MCF 10A (cell line): ENCODE measurements at places on chromosomes 4 and X.

DNA sequence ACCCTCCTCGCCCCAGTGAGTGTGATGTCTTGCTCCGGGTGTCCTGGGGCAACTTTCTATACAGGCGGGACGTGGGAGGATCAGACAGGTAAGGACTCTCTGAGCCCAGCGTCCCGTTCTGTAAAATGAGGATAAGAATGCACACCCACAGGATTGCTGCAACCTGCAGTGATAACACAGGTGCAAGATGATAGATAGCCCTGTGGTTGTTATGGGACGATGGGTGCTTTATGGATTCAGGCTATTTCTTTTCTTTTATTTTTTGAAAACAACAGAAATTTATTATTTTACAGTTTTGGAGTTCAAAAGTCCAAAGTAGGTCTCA lies 28.6 kb downstream of the BEX3 start:
- no peak for DNase-seq

DNA sequence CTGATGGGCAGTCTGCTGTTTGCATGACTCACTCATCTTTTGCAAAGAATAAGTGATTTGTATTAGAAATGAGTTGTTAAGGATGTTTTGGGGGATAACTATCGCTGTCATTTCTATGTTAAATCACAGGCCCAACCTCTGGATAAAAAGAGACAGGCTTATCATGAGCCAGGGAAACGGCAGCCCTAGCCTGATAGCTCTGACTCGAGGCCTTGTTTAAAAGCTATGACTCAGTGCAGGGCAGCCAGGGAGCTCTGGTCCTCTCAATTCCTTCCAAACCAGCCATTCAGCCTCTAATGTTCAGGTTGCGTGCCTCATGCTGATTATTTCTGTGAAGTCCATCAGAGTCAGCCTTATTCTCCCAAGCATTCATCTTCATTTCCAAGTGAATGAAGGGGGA lies 305.9 kb upstream of the HAND2 start:
- DNase-seq = peak; percentile 19

DNA sequence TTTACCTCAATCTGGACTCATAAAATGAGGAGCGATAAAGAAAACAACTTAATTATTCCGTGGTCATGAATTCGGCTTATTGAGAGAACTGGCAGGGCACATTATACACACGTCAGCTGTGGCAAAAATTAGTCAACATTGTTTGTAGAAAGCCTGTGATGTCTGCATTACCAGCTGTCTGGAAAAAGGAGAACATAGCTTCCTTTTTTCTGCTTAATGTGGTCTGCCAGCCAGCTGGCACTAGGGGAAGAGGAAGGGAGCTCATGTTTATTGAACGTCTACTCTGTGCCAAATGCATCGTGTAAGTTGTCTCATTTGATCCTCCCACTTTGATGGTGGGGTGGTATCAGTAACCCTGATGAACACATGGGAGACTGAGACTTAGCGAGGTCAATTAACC lies 367.6 kb downstream of the ARHGAP24 start:
- no peak for DNase-seq

GRCh38 chr4:119206178-119206577 lies 6.3 kb upstream of the USP53 start:
- no peak for DNase-seq

DNA sequence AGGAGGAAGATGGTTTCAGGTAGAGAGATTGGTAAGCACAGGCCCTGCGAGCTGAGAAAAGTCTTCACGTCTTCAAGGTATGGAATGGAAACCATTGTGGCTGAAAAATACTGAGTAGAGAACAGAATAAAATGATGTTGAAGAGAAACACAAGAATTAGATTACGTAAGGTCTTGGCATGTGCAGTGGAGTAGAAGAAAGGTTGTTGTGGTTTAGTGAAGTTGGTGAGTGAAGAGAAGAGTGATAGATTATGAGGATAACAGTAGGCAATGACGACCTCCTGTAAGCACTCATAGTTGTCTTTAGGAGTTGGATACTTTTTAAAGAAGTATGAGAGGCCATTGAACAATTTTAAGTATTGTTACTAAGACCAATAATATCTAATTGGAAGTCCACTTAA lies 642.6 kb downstream of the PCDH7 start:
- no peak for DNase-seq

DNA sequence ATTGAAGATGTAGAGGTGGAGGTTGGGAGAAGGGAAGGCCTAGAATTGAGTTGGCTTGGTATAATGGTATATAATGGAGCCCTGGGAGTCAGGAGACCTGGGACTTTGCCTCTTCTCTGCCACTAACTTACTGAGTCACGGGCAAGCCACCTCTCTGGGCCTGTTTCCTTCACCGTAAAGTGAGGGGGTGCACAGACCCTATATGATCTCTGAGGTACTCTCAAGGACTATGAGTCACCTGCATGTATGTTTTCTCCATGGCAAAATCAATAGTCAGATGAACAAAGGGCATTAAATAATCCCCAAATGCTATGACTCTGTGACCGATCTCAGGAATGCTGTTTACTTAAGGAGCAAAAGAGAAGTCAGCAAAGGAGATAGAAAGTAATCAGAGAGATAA lies 5.1 kb downstream of the P2RY4 start:
- DNase-seq = no peak

- peak; percentile 50 for DNase-seq
These were observed 223.1 kb upstream of the FAT1 start for GRCh38 chr4:186946682-186947294.

- DNase-seq = no peak
These were observed 146.2 kb upstream of the FAT4 start for GRCh38 chr4:125168531-125168930.

DNA sequence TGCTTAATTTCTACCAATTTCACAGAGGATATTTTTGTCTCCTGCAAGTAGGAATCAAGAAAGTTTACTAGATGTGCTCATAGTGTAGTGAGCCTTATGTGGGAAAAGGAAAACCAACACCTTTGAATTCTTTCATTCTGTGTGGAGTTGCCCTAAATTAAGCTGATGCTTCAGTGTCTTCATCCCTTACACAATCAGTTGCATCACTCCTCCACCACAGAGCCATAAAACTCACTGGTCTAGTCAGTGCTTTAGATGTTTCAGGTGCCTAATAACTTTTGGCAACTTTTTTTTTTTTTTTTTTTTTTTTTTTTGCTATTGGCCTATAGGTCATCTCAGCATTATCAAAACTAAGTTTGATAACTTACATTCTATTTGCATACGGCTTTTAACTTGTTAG lies 41.5 kb downstream of the HHIP start:
- DNase-seq = peak; percentile 42

- no peak for DNase-seq
These were observed 81.3 kb upstream of the LIMCH1 start for GRCh38 chr4:41456559-41457101.

DNA sequence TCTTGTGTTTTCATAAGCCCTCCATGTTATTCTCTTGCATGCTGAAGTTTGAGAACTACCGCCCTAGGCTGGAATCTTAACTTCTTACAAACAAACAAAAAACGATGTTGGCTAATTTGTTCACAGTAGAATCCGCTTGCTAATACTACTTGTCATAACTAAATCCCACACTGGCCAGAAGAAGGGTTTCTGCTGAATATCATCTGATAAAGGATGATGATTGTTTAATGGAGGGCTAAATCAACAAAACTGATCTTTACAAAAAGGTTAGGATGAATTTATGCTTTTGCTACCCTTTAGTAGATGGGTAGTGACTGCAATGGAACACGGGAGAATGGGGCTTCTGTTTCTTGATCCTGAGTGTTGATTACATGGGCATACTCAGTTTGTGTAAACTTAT lies 42.3 kb downstream of the SPATA4 start:
- no peak for DNase-seq

GRCh38 chrX:83469551-83469950 lies 38.5 kb upstream of the POU3F4 start:
- peak; percentile 59 for DNase-seq

- peak; percentile 27 for DNase-seq
These were observed 120.4 kb downstream of the CHIC1 start for GRCh38 chrX:73683236-73683859.

GRCh38 chrX:88604433-88605221 lies 142.4 kb upstream of the CPXCR1 start:
- DNase-seq = no peak

DNA sequence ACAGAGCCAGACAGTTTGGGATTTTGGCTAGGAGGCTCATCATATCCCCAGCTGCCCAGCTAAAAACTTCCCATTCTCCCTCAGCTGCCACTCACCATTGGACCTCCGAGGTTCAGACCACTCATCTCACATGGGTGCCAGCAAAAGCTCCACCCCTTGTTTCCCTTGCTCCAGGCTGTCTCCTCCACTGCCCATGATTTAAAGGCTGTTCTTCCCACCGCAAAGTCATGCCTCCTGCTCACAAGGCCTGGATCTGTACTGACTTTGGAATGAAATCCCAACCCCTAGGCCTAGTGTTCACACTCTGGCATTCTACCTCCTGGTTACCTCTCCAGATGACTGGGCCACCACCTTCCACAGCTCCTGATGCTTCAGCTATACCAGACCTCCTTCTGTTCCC lies 142.2 kb upstream of the EOLA2 start:
- DNase-seq = no peak

GRCh38 chrX:115183980-115184379 lies 5.2 kb upstream of the RBMXL3 start:
- no peak for DNase-seq

DNA sequence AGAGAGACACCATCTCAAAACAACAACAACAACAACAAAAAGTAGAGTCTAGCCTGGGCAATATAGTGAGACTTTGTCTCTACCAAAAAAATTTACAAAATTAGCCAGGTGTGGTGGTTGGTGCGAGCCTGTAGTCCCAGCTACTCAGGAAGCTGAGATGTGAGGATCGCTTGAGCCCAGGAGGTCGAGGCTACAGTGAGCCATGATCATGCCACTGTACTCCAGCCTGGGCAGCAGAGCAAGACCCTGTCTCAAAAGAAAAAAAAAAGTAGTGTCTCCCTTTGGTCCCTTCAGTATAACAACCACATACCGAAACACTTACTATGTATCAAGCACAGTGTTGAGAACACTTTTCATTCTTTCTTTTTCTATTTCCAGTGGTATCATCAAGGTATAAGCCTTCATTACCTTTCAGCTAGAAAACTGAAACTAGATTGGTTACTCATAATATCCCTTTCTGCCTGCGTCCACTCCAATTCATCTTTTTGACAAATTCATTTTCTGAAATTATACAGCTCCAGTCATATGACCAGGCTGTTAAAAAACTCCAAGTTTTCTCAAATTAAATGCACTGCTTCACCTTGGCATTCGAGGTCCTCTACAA lies 54.1 kb downstream of the RPS6KA3 start:
- DNase-seq = no peak

DNA sequence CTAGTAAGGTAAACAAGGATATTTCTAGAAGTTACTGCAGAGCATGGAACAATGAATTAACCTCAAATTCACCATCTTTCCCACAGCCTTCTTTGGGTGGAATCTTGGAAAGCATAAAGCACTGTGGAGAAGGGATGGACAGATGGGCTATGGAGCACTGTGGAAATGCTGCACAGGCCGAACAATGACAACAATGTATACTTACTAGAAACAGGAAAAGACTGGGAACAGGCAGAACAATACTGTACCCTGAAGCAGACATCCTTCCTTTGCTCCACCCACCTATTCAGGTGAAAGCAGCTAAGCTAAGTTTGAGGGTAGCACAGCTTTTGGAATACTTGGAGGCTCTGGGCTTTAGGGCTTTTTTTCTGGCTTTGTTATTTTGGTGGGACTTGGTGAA lies 250.6 kb upstream of the KLF8 start:
- DNase-seq = no peak

GRCh38 chr4:160175064-160175643 lies 1072.3 kb downstream of the RAPGEF2 start:
- peak; percentile 19 for DNase-seq

GRCh38 chr4:168612450-168613135 lies 115.7 kb downstream of the PALLD start:
- DNase-seq = peak; percentile 79

- no peak for DNase-seq
These were observed 89.8 kb upstream of the SPANXB1 start for GRCh38 chrX:140912606-140913005.

- DNase-seq = peak; percentile 24
These were observed 83.7 kb downstream of the NAT8L start for GRCh38 chr4:2142630-2143427.

DNA sequence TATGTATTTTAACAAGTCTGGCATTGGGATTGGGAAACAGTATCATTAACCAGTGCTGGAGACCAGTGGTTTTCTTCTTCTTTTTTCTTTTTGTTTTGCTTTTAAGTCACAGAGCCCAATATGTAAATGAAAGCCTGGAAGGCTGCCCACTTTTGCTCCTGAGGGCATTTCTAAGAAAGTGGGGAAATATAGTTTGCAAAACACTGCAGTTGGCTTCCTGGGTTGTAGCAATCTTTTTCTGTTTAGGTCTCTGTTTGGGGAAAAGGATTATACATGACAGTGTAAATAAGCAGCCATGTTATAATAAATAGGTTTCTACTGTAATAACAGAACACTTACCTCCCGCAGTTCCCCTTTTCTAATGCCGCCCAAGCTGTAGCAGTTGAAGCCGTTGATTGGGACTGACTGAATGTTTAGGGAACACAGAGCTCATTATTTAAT lies 105.5 kb downstream of the TMEM164 start:
- peak; percentile 67 for DNase-seq

- DNase-seq = no peak
These were observed 1.0 kb upstream of the IL13RA1 start for GRCh38 chrX:118726396-118726795.

DNA sequence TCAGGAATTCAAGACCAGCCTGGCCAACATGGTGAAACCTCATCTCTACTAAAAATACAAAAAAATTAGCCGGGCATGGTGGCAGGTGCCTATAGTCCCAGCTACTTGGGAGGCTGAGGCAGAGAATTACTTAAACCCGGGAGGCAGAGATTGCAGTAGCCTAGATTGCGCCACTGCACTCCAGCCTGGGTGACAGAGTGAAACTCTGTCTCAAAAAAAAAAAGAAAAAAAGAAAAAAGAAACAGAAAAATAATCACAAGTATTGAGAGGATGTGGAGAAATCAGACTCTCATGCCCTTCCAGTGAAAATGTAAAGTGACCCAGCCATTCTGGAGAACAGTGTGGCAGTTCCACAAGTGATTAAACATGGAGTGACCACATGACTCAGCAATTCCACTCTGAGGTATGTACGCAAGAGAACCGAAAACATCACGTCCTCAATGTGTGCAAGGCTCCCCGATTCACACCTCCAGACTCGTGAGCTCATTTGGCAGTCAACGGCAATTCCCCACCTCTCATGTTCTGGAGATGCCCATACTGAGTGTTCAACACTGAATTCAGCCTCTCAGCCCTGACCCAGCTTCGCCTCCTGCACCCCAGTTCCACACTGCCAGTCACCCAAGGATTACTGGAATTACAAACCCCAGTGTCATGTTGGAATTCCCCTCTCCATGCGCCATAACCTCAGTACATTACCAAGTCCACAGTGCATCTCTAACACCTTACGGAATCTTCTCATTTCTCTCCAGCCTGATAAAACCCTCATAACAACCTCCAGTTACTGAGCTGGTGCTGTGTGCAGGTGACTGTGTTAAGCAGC lies 21.1 kb downstream of the ACOX3 start:
- DNase-seq = peak; percentile 65

DNA sequence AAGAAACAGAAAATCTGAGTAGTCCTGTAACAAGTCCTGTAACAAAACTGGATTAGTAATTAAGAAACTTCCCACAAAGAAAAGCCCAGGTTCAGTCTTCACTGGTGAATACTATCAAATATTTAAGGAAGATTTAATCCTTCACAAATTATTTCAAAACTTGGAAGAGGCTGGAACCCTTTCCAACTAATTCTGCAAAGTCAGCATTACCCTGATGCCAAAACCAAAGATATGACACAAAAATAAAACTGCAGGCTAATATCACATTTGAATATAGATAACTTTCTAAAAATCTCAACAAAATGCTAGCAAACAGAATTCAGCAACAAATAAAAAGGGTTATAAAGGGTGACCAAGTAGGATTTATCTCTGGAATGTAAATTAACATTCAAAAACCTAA lies 80.5 kb downstream of the AR start:
- DNase-seq = no peak
